ENCODE measurements at places on chromosomes 5 and 9.

DNA sequence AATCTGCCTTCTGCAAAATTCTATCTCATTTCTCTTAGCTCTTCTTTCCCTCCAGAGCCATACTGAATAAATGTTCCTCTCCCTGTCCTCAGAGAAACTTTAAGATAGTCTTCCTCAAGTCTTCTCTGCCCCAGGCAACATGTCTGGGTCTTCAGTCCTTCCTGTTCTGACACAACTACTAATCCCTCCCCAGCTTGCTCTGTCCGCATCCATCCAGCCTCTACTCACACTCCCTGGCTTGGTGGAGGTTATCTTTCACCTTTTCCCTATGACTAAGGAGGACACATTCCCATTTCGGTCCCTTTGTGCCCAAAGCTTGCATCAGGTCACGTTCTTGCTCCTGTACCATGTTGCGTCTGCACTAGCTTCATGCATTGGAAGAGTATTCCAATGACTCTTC lies 143.3 kb downstream of the TTLL11 start:
- no peaks in the 10 kb centered on the region for H3K27me3 ChIP-seq
- H3K27ac ChIP-seq: no peak overlapping the region
- no peaks in the 10 kb centered on the region for H3K36me3 ChIP-seq
- H3K4me3 ChIP-seq: no peak overlapping the region
- no peak for DNase-seq

GRCh38 chr5:138661291-138661960 lies 86.2 kb upstream of the HSPA9 start:
- no peak overlapping the region for H3K27ac ChIP-seq
- H3K4me1 ChIP-seq: no peaks in the 10 kb centered on the region
- DNase-seq: no peak
- no peaks in the 10 kb centered on the region for H3K36me3 ChIP-seq
- H3K4me3 ChIP-seq: no peak overlapping the region

DNA sequence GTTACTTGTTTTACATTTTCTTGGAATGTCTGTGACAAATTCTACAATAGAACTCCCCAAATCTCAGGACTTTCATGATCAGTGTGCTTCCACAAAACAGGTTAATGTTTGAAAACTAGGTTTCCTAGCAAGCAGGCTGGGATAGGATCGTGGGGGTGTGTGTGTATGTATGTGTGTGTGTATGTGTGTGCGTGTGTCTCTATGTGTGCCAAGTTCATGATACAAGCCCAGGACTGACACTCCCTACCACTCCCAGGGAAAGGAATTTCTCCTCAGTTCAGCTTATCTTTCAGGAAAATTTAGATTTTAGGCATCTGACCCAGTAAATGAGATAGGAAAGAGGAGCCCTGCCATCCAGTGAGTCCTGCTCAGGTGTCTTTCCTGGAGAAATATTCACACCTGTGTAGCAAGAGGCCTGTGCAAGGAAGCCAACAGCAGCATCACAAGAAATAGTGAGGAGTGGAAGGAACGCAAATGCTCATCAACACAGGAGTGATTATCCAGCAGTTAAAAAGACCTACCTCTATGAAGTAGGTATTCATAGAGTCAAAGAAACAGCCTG lies 13.8 kb upstream of the ABLIM3 start:
- H3K27ac ChIP-seq: no peak overlapping the region
- H3K27me3 ChIP-seq: no peaks in the 10 kb centered on the region

DNA sequence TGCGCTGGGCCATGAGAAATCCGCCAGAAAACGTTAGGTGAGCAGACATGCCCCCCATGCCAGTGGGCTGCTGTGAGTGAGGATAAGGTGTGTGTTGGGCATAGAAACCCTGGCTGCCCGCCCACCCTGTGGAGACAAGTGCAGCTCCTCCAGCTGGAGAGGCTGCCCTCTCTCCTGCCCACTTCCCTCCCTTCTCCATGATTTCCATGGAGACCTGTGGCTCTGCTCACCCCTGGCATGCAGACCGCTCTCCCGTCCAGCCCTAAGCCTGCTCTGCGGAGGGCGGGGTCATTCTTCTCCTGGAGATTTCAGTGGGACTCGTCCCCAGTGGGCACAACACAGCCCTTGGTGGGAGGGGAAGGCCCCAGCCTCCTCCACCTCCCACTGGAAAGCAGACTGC lies 133.0 kb upstream of the FAM120A start:
- H3K36me3 ChIP-seq: no peaks in the 10 kb centered on the region
- no peak overlapping the region for H3K27ac ChIP-seq
- no peak for DNase-seq

- peak; percentile 90 for DNase-seq
- peaks cover 4% of the 10 kb centered on the region for H3K4me1 ChIP-seq
- H3K4me3 ChIP-seq: no peak overlapping the region
- no peak overlapping the region for H3K27ac ChIP-seq
- H3K36me3 ChIP-seq: no peaks in the 10 kb centered on the region
Observed at GRCh38 chr5:89213573-89213972, 330.6 kb upstream of the MEF2C start.

DNA sequence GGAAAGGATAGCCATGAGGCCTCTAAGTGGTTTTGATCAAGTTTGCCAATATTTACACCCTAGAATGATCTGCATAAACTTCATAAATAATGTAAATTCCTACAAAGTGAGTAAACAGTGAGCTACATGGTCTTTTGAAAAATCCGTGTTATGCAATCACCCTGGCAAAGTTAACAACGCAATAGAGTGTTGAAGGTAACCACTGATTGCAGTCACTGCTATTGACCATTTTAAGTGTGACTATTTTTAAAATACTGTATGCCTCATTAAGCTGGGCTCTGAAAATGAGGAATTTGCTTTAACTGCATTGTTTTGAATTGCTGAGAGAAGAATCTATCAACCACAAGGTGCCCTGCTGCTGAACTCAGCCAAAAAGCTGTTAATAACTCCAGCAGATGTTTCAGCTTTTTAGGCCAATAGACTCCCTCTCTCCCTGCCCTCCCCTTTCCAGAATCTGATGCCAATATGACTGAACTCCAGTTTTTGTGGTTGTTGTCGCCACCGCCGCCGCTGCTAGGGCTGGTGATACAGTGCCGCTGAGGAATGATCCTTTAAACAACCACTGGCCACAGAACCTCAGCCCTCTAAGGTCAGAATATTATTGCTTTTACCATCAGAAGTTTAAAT lies 35.3 kb upstream of the SMARCA2 start:
- peak; percentile 92 for DNase-seq
- no peak overlapping the region for H3K4me3 ChIP-seq
- no peaks in the 10 kb centered on the region for H3K27me3 ChIP-seq
- peaks cover 3% of the 10 kb centered on the region for H3K4me1 ChIP-seq
- H3K27ac ChIP-seq: no peak overlapping the region
